ENCODE measurements at places on chromosomes 6 and 20. TPM values are rescaled to one million over a fixed set of nuclear protein-coding genes. Genes with fewer than 3 reads are reported as not detected.

Gene ZSWIM1
- total RNA-seq = 9.6 TPM

Gene VNN1
- total RNA-seq = 0.07 TPM

Gene TRIM31
- total RNA-seq = not detected

Gene TAGAP
- 0.10 TPM for total RNA-seq

DNA sequence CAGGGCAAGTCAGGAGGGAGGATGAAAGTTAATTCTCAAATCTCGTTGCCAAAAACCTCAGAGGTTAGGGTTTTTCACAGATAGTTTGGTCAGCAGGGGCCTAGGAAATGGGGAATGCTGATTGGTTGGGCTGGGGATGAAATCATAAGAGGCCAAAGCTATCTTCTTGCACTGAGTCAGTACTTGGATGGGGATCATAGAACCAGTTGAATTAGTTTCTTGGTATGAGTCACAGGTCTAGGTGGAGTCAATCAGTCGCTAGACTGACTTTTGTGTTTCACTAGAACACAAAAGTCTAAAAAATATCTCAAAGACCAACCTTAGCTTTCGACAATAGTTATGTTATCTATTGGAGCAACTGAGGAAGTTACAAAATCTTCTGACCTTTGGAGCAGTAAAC, 368.5 kb downstream of the TBC1D32 start:
- no peaks in the 10 kb centered on the region for H3K4me1 ChIP-seq
- H3K4me3 ChIP-seq = no peak overlapping the region
- H3K27me3 ChIP-seq = no peaks in the 10 kb centered on the region
- DNase-seq = peak; percentile 8

DNA sequence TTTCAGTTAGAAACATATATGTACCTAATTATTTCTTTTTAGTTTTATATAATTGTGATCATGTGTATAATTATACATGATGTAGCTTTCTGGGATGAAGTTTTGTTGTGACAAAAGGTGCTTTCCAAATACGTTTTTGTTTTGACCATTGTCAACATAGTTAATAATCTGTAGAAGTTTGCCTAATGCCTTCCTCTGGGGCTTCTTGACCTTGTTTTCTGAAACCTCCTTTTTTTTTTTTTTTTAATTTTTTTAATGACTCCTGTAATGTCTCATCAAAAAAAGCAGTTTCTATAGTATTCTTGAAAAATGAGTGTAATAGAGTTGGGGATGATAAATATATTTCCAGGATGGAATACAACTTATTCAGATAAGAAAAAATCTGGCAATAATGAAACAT, 434.7 kb upstream of the SOX4 start:
- no peaks in the 10 kb centered on the region for H3K36me3 ChIP-seq
- H3K27ac ChIP-seq = no peak overlapping the region
- no peak overlapping the region for H3K4me3 ChIP-seq

DNA sequence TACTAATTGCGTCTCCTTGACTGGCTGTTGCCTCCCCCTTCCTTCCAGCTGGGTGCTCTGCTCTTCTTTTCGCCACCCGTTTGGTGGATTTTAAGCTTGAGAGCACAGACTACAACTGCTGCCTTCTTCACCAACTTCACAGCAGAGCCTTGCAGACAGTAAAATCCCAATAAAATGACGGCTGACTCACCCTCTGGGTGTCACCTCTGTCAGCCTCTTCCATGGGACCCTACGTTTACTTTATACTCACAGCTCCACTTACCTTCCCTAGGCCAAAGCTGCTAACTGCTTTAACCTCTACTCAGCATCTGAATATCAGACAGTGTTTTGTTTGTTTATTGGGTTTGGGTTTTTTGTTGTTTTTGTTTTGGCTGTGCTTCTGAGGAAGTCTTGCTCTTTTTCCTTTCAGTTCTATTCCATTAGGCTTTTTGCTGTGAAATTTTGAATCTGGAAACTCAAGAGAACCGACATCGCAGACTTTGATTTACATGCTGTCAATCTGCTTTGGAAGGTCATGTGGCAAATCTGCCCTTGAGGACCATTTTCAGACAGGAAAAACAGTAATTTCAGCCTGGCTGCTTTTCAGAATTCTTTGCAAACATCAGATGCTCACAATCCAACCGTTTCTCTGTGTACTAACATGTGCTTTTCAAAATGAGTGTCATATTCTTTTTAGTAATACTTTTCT, 2.4 kb downstream of the AGPAT4 start:
- no peaks in the 10 kb centered on the region for H3K36me3 ChIP-seq
- H3K4me3 ChIP-seq = peak overlapping the region; percentile 79
- no peak for DNase-seq
- peaks cover 4% of the 10 kb centered on the region for H3K4me1 ChIP-seq
- H3K27me3 ChIP-seq = no peaks in the 10 kb centered on the region
- no peak overlapping the region for H3K27ac ChIP-seq

GRCh38 chr6:52352239-52353018, 9.5 kb upstream of the PAQR8 start:
- no peaks in the 10 kb centered on the region for H3K36me3 ChIP-seq
- H3K27ac ChIP-seq = peak overlapping the region; percentile 73
- no peaks in the 10 kb centered on the region for H3K27me3 ChIP-seq

- no peak for DNase-seq
- no peak overlapping the region for H3K4me3 ChIP-seq
- H3K27me3 ChIP-seq = no peaks in the 10 kb centered on the region
- peaks cover 19% of the 10 kb centered on the region for H3K4me1 ChIP-seq
These were observed 109.7 kb downstream of the BANF2 start for GRCh38 chr20:17809362-17810061.

DNA sequence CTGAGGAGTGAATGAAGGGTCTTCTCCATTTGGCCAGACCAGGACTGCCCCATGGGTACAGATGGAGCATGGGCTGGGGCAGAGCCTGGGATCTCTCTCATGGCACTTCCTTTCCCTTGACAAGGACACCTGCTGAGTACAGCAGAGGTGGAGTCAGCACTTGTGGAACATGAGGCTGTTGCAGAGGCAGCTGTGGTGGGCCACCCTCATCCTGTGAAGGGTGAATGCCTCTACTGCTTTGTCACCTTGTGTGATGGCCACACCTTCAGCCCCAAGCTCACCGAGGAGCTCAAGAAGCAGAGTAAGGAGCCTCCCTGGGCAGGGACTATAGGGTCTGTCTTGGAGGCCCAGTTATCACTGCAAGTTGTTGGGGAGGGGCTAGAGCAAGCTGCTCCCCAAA, 29.6 kb downstream of the GSS start:
- no peak overlapping the region for H3K27ac ChIP-seq
- H3K27me3 ChIP-seq = no peaks in the 10 kb centered on the region
- peaks cover 13% of the 10 kb centered on the region for H3K36me3 ChIP-seq
- DNase-seq = no peak
- peaks cover 7% of the 10 kb centered on the region for H3K4me1 ChIP-seq
- no peak overlapping the region for H3K4me3 ChIP-seq

DNA sequence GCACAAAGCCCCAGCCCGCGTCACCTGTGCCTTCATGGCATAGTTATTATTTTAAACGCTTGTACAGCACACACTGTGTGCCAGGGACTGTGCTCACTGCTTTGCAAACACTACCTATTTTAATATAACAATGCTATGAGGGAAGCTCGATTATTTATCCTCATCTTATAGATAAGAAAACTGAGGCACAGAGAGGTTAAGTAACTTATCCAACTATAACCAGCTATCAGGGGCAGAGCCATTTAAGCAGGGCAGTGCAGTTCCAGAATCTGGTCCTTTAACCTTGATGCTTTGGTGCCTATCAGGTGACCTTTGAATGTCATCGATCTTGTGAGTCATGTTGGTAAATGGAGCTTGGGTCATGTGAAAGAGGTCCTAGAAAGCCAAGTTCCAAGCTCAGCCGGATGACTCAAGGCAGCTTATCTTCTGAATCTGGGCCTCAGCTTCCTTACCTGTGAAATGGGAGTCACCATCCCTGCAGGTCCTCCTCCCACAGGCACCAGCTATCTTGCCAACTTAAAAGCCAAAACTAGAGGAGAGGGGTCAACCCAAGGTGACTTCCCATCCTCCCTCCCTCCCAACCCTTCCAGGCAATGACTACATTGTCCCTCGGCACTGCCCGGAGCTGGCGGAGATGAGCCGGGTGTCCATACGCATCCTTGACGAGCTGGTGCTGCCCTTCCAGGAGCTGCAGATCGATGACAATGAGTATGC, 56.4 kb upstream of the TTPAL start:
- H3K27ac ChIP-seq = no peak overlapping the region
- no peak overlapping the region for H3K4me3 ChIP-seq
- peaks cover 13% of the 10 kb centered on the region for H3K27me3 ChIP-seq

- H3K4me1 ChIP-seq = peaks cover under 1% of the 10 kb centered on the region
- H3K4me3 ChIP-seq = no peak overlapping the region
- H3K36me3 ChIP-seq = no peaks in the 10 kb centered on the region
These were observed 123.6 kb upstream of the TNFAIP3 start for GRCh38 chr6:137743493-137743892.

Measured in astrocyte (in vitro differentiated cells and primary cell).